ENCODE measurements at places on chromosomes 2 and 18. TPM values are rescaled to one million over a fixed set of nuclear protein-coding genes. Genes with fewer than 3 reads are reported as not detected.

Gene IKZF2
- total RNA-seq, result 3.3 TPM

Gene RPRM
- total RNA-seq, result not detected

Gene AQP12A
- total RNA-seq, result not detected

Gene TUBA3E
- total RNA-seq, result not detected

Gene GKN1
- not detected for total RNA-seq

Gene NOSTRIN
- total RNA-seq, result 20.1 TPM

Gene CTDP1
- total RNA-seq, result 29.2 TPM

Gene PSD4
- 1.3 TPM for total RNA-seq
